NCI-H526 treated with DMSO at 0.1 percent for 48 hours (cell line): ENCODE measurements at places on chromosomes 4 and X.
A peak's percentile ranks its signal among the peaks of the same experiment; 100 is the strongest.

DNA sequence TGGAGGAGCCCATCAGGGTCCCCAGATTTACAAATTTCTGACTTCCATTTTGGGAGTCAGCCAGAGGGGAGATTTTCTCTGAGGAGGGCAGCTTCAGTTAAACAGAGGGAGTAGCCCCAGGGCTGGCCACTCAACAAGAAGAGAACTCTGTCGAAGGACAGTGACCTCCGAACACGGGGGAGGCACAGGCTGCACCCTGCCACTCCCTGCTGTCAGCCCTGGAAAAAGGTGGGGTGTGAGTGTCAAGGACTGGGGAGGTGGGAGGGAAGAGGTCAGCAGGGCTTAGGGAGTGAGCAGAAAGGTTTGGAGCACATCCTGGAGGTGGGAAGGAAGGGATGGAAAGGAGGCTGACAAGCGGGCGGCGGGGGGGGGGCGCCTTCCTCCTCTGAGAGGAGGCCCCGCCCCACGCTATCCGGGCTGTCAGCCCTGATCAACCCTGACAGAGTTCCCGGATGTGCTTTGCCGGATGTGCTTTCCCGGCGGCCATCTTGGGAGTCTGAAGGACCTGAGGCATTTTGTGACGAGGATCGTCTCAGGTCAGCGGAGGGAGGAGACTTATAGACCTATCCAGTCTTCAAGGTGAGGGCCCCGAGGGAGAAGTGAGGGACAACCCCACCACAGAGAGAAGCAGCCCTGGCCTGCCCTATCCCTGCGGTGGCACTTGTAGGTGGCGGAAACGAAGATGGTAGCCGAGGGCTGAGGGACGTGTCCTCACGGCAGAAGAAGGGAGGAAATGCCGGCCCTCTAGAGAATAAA, at the start of gene MAGEC1:
Gene MAGEC1, plus strand, starts transcription at position 495 of the 756 bp plus-strand sequence. CDS start 1,179 bp downstream, outside the sequence.
- DNase-seq = no peak

DNA sequence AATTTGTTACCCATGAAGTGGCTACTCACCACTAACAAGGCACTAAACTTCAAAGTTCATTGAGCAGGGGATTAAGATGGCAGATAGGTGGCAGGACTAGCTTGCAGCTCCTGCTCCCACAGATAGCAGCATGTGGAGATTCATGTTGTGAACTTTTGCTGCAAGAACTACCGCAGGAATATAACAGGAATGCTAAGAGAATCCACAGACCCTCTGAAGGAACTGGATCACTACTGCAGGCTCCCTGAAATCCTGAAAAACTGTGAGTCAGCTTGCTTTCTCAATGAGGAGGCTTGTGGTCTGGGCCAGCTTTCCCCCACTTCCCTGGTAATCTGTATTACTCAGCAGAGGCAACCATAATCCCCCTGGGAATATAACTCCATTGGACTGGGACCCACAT, 118.5 kb upstream of the VCX2 start:
- DNase-seq = no peak

- no peak for DNase-seq
These were observed 172.0 kb upstream of the GLRA2 start for GRCh38 chrX:14357314-14357713.

- no peak for DNase-seq
These were observed 3.4 kb upstream of the ATP11C start for GRCh38 chrX:139936259-139936658.

GRCh38 chr4:176451443-176451842, 131.7 kb downstream of the SPCS3 start:
- no peak for DNase-seq

DNA sequence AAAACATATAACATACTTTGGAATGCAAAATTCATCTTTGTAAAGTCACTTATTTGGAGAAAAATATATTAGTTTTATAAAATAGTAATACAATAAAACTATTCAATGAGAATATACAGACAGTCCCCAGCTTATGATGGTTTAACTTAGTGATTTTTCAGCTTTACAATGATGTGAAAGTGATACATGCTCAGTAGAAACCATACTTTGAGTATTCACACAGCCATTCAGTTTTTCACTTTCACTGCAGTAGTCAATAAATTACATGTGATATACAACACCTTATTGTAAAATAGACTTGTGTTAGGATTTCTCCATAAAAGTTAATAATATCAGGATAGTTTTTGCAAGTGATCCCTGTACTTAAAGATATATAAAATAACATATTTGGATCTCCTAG, 436.0 kb downstream of the CENPC start:
- no peak for DNase-seq

DNA sequence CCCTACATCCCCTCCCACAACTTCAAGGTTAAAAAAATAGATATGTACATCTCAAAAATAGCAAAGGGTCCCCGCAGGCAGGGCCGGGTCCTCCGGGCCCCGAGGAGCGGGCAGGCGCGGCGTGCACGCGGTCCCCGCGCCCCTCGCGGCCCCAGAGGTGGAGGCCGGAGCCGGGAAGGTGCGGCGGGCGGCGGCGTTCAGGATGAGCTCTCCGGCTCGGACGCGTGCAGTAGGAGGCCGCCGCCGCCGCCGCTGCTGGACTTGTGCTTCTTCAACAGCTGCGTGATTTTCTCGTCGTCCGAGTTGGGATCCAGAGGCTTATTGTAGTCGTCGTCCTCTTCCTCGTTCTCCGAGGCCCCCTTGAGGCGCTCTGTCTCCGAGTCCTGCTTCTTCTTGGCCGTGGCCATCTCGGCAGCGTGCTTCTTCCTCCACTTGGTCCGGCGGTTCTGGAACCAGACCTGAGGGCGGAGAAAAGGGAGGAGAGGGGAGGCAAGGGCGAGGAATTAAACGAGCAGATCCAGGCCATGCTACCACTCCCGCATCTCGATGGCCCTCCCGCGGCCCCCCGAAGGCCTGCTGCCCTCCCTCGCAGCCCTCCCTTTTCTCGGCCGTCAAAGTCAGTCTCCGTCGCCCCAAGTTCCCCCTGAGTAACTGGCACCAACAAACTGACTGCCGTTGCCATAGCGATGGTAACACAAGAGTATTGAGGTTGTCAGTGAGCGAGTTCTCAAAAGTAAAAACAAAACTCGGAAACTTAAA, 5.8 kb downstream of the NKX6-1 start:
- no peak for DNase-seq

DNA sequence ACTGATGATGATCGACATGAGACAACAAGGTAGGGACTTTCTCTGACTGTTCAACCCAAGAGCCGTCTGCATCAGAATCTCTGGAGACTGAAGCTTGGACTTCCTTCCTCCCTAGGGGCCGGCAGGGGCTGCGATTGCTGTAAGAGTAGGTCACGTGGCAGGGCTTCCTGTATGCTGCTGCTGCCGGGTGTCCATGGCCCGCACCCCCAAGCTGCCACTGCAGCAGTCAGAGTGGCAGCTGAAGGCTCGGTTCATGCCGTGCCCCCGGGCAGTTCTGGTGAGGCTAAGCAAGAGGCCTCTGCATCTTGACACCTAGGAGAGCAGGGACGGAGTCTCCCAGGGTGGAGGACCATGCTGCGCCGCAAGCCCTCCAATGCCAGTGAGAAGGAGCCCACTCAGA, at the start of gene SASH3:
Gene SASH3, plus strand, starts transcription at position 203 of the 400 bp plus-strand sequence. Its CDS starts 149 bp downstream, at position 352.
- no peak for DNase-seq

- DNase-seq = peak; percentile 48
These were observed 892 bp downstream of the IL1RAPL2 start for GRCh38 chrX:104566681-104567501.

- DNase-seq = no peak
These were observed 86.4 kb downstream of the ANKRD17 start for GRCh38 chr4:73172161-73172560.

- DNase-seq = no peak
These were observed 157.9 kb downstream of the GBA3 start for GRCh38 chr4:22850630-22851029.

GRCh38 chr4:123304151-123304964, 92.2 kb upstream of the SPRY1 start:
- DNase-seq = no peak

GRCh38 chrX:147736045-147736444, 175.7 kb upstream of the FMR1 start:
- no peak for DNase-seq

DNA sequence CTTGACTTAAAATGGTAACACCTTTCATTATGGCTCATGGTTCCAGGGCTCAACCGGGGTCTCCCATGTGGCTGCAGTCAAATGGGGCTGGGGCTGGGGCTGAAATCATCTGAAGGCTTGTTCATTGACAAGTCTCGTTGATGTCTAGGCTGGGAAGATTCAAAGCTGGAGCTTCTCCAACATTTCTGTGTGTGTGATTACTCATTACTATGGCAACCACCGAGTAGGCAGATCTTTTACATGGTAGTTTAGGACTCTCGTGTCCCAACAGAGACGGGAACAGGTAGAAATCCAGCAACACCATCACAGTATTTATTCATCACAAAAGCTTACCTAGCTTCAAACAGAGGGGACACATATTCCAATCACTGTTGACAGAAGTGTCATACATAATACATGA, 7.8 kb downstream of the YTHDC1 start:
- no peak for DNase-seq

GRCh38 chr4:100489305-100489704, 28.5 kb downstream of the EMCN start:
- no peak for DNase-seq

- no peak for DNase-seq
These were observed 138.0 kb upstream of the BOD1L1 start for GRCh38 chr4:13765539-13765938.

DNA sequence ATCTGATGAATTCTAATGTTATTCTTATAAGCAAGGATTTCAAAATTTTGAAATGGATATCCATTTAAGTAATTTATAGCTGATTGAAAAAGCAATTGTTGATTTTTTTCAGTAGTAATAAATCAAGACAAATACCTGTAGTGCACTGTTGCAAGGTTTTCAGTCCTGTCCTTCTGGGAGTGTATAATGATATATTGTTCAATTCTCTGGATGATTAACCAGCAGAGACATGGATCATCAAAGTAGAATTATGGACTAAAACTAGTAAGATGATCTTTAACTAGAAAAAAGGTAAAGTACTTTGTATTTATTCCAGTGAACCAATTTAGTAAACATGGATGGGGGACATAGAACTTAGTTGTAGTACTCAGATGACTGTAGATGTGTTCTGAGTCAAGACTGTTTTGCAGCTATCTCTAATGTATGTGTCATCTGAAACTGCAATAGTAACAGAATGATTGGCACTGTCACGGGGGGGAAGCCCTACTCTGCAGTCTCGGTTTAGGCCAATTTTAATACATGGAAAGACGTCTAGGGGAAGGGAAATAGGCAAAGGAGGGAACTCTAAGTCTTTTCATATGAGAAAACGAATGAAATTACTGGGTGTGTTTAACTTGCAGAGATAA, 121.9 kb downstream of the GLRA3 start:
- DNase-seq = no peak

DNA sequence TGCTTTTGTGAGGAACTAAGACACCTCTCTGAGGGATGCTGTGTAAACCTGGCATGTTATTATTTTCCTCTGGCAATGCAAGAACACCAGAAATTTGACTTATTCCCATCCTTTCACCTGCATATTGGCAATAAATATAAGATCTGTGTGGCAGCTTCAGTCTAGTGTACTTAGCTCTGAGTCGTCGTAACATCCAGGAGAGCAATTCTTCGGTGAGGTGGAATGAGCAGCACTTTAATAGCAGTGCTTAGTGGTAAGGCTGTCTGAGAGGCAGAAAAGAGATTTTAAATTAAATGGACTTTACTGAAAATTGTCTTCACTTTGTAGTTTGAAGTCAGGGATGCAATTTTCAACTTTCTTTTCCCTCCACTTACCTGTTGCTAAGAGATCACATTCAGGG, 344.9 kb downstream of the PCDH7 start:
- DNase-seq = no peak

DNA sequence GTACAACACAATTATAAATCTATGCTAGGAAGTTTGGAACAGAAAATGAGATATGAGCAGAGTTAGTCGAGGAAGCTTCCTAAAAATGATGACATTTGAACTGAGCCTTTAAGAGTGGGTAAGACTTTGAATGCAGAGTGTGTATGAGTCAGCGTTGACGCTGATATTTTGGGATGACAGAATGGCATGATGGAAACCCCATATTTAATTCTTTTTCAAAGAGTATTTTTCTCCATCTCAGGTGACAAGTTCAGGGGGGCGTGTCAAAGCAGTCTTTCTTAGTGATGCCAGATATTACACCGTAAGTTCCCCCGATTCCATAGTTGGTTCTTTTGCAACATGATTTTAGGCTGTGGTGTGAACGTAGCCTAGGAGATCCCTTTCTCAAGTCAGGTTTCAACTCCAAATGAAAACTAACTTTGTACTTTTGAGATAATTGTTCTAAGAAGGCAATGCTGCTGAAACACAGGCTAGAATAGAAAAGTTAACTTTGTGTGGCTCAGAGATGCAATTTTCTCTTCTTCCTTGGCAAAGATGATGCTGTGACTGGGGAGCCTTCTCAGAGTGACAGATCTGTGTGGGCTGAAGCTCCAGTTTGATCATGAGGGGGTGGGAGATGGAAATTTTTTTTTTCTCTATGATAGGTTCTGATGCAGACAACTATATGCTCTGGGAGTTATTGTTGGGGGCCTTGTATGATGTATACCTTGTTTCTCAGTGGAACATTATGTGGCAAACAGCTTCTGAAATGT, 59.2 kb downstream of the GLUD2 start:
- no peak for DNase-seq

DNA sequence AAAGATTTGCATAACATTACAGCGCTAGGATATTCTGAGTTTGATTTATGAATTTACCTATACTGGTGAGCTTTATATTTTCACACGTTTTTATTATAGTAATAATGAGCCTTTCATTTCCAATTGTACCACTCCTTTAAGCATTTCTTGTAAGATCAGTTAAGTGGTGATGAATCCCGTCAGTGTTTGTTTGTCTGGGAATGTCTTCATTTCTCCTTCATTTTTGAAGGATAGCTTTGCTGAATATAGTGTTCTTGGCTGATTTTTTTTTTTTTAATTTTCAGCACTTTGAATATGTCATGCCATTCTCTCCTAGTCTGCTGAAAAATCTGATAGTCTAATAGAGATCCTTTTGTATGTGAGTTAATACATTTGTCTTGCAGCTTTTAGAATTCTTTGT, 70.1 kb downstream of the IL15 start:
- DNase-seq = no peak

GRCh38 chr4:48706736-48707135, 73.3 kb downstream of the FRYL start:
- DNase-seq = no peak

- no peak for DNase-seq
These were observed 8.1 kb upstream of the TBC1D25 start for GRCh38 chrX:48531358-48531959.

- DNase-seq = no peak
These were observed 179.6 kb downstream of the KDR start for GRCh38 chr4:54945838-54946237.

GRCh38 chrX:19122641-19123009, 357 bp upstream of the ADGRG2 start:
- DNase-seq = no peak

DNA sequence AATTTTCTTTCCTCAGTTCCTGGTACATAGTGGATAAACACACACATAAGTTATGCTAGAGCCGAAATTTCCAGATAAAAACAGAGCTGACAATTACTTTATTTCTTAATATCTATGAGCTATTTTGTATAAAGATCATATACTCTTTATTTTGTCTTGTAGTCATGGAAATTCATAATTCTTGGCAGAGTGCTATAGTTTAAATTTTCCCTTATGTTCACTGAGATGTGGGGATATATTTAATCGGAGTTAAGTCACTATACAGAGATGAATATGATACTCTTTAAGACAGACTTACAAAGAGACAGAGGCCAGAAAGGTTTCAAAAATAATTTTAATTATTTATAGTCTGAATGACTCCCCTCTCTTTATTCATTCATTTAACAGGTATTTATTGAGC, 89.7 kb downstream of the PPEF1 start:
- no peak for DNase-seq

- no peak for DNase-seq
These were observed 228.5 kb upstream of the ADAMTS3 start for GRCh38 chr4:72797486-72797885.

- peak; percentile 94 for DNase-seq
These were observed 1.1 kb downstream of the TMEM131L start for GRCh38 chr4:153466949-153467896.
